ENCODE measurements at places on chromosomes 2 and 18.

DNA sequence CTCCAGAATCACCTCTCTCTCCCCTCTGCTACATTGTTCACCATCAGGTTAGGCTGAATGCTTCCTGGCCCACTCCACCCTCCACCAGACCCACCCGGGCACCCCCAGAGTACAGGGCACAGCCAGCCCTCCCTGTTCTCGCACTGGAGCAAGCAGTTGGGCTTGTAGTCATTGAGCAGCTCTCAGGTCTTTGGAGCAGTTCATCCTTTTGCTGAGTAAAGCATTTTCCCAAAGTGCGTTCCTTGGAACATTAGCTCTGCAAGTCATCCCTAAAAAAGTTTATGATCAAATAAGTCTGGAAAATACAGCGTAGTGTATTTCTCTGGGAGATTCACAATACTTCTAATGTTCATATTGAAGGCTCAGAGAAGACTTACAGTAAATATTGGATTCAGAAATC is 103.5 kb upstream of the DAPL1 start:
- DNase-seq = no peak

DNA sequence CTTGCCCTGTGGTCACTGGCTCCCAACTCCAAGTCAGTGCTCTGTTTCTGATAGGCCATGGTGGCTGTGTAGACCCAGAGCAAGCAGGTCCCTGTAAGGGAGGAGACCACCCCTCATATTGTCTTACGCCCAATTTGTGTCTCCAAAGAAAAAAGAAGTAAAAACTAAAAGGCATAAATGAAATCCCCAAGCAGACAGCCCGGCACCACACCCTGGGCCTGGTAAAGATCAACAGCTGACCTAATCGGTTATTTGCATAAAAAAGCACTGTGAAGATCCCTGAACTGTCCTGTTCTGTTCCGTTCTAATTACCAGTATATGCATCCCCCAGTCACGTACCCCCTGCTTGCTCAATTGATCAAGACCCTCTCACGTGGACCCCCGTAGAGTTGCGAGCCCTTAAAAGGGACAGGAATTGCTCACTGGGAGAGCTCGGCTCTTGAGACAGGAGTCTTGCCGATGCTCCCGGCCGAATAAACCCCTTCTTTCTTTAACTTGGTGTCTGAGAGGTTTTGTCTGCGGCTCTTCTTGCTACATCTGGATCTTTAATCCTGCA is 364.1 kb upstream of the HS6ST1 start:
- DNase-seq = no peak

GRCh38 chr2:38092196-38092902 is 16.4 kb upstream of the CYP1B1 start:
- DNase-seq = no peak

- DNase-seq = no peak
Measured at GRCh38 chr2:27320958-27321543, 1.8 kb downstream of the MPV17 start.

GRCh38 chr2:64424416-64424987 is 29.5 kb upstream of the LGALSL start:
- no peak for DNase-seq

GRCh38 chr2:237180987-237181386 is 95.3 kb downstream of the COPS8 start:
- DNase-seq = no peak

- DNase-seq = no peak
Measured at GRCh38 chr2:182855376-182855775, 11.1 kb downstream of the FRZB start.

- DNase-seq = no peak
Measured at GRCh38 chr2:215615803-215616174, 179.9 kb upstream of the FN1 start.

GRCh38 chr2:110221938-110222337 is 9.6 kb upstream of the MTLN start:
- DNase-seq = no peak

DNA sequence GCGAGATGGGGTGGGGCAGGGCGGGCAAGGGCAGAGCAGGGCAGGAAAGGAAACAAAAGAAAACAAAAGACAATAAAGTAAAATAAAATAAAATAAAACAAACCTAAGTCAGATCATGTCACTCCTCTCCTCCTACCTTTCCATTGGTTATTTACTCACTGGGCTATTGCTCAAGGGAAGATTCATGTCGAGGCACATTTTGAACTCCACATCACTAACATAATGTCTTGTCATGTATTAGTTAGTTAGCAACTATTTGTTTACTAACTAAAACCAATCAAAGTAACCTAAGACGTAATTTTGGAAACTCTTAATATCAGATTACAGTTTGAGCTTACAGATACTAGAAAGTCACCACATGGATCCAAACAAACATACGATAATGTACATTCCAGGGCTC is 2.2 kb downstream of the C1D start:
- DNase-seq = no peak

GRCh38 chr2:119155633-119156032 is 2.9 kb downstream of the C1QL2 start:
- no peak for DNase-seq

DNA sequence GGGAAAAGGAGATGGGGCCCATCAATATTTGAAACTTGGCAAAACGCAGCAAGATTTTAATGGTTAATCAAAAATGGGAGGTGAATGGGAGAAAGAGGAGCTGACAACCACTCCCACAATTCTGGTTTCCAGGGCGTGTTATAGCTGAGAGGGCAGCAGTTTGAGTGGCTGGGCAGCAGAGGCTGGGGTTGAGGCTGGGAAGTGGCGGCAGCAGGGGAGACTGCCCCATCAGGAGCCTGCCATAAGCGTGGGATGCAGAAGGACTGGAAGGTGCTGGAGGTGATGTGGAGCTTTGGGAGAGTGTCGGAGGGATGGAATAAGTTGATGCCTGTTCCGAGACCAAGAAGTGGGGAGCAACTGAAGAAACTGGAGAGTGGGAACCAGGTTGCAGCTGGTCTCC is 48.9 kb upstream of the SH3RF3 start:
- no peak for DNase-seq

GRCh38 chr2:190205657-190206056 is 114.0 kb downstream of the HIBCH start:
- DNase-seq = no peak

DNA sequence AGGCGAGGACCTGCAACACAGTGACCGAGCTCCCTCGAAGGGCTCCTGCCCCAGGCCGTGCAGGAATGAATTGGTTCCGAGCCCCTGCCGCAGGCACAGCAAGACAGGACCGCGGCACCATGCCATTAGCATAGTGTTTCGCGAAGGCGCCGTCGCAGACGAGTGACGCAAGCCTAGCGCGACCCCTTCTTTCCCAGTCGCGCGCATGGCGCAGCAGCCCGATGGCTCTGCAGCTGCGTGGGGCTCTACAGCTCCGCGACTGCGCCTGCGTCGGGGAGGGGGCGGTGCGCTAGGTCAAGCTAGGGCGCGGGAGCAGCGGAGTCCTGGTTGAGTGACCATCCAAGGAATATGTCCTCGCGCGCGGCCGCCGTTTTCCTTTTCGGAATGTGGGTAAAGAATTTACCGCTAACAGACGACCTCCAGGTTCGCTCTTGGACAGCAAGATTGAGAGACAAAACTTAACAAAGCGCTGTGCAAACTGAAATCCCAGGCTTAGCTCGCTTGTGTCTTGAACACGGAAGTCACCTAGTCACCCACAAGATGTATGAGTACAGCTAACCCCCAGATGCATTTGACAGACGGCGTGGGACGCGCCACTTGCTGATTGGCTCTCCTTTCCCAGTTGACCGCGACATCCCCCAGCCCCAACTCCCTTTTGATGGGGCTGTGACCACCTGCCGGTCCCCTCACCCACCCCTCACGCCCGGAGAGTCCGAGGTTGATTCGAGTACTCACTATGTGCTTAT is at the start of gene TRMT61B:
TRMT61B (minus strand) TSS at position 164 of the 746 bp plus-strand sequence; CDS start at position 132, 32 bp downstream.
- DNase-seq = peak; percentile 97

- DNase-seq = no peak
Measured at GRCh38 chr2:76998152-76998551, 524.0 kb downstream of the LRRTM4 start.

DNA sequence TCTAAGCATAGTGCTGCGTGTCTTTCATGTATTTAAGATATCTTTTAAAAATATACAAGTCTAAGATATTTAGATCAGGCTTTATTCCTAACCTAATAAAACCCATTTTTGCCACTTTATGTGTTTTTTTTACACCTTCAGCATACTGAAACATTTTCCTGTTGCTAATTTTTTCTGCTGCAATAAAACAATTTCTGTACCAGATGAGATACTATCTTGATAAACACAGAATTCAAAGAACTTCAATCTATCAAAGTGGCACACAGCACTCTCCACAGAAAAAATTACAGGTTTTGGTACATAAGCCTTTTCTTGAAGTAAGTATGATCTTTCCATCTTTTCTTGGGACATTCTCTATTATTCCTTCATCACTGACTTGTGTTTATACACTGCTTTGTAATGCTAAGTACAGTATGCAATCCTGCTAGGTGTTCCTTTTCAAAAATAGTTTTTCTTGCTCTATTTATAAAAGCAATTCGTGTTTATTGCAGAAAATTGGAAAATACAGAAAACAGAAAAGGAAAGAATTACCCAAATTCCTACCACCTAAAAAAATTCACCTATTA is 16.2 kb downstream of the REV1 start:
- no peak for DNase-seq

DNA sequence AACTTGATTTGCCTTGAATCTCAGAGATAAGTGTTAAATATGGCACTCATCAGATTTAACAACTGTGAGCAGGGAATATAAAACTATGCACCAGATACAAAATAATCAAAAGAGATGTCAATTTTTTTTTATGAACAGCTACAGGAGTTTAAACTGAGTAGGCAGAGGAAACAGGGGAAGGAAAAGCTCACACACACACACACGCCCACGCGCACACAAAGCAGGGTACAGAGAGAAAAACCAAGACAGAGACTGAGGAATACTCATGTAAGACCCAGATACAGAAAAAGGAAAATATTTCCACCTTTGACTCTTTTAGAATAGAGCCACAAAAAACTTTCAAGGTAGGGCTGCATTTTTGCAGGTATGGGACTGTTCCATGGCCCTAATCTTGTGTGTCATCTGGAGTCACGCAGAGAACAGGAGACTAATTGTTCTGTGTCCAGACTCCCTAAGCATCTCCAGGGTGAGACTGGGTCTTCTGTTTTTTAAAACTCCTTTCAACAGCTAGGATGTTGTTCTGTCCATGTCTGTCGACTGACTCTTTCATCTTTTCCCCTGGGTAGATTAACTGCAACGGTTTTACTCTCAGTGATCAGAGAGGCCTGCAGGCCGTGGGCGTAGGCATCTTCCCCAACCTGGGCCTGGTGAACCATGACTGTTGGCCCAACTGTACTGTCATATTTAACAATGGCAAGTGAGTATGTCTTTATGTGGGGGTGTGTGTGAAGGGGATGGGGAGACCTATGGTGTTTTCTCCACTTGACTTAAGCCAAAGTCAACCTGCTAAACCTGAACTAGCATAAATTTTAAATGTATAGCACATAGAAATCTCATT is 23.0 kb downstream of the SMYD1 start:
- DNase-seq = peak; percentile 47

DNA sequence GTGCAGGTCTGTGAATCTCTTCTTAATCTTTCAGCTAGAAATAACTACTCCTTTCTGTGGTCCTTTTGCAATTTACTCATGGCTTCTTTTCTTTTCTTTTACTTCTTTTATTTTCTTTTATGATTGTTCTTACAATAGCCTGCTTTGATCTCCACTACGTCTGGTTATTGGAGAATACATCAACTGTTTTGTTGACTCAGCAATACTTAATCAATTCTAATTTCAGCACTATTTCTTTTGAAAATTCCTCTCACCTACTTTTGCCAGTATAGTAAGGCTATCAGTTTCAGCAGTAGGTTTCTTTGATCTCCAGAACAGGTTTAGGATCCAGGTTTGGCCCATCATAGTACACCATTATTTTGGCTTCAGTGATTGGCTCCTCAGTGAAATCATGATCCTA is 111.8 kb upstream of the DPP10 start:
- DNase-seq = no peak

DNA sequence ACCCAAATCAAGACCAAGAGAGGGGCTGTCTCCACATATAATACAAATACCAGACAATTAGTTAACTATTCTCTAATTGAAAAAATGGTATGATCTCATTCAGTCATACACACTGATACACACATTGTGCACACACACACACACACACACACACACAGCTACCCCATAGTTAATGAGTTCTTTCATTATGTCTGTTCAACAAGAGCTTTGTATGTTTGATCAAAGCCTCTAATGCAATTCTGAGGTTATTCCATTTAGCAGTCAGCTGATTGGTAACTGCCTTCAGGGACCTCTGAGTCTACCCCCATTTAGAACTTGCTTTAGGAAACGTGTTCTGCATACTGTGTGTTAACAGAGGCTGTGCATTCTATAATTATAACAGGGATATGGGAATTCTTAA is 741.4 kb upstream of the LRRTM4 start:
- DNase-seq = no peak

DNA sequence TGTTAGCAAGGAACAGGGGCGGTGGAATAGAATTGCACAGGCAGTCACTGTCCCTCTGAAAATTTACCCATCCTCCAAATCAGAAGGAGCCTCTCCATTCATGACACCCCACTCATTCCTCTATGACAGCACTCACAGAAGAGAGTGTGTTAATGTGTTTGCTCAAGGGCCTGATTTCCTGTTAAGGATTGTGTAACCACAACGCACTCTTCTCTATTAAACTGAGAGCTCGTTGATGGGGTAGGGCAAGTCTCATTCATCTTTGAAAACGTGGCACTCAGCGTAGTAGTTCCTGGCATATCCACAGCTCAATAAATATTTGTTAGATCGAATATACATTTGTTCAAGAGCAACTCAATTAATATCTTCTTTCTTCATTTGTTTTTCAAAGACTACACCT is 106.4 kb downstream of the VAPA start:
- no peak for DNase-seq

GRCh38 chr2:47016172-47016913 is 100.7 kb upstream of the MCFD2 start:
- no peak for DNase-seq

DNA sequence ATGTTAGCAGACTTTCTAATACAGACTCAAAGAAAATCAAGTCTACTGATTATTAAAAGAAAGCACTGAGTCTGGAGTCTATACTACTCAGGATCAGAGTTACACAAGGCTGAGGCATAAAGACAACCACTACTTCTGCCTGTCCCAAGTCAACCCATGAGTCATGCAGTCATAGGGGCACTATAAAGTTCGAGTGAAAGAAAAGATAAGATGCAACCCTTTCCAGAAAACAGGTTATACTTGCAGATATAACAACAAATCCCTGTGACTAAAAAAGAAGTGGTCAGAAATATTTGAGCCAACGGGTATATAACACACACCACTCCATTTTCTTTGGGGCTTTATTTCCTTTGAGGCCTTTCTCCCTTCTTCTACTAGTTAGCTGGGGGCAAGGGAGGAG is 18.6 kb upstream of the SCRN3 start:
- DNase-seq = no peak

- DNase-seq = no peak
Measured at GRCh38 chr2:234730066-234730640, 221.7 kb upstream of the SH3BP4 start.

DNA sequence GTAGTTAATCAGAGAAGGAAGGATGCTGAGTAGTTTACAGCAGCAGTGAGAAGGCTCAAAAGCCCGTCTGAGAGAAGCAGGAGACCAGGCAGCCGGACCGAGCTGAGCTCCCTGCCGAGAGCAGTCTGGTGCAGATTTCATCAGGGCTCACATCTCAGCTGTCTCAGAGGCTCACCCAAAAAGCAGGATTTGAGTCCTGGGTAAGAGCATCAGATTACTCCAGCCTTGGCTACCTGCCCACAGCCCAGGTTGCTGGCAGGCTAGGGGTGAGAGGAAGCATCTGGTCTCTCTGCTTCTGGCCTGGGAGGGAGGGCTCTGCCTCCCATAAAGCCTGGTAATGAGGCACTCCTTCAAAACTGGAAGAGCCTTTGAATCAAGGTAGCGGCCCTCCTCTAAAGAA is 140.5 kb downstream of the ST6GAL2 start:
- DNase-seq = no peak

- no peak for DNase-seq
Measured at GRCh38 chr2:30796699-30797098, 10.5 kb downstream of the CAPN13 start.
